ENCODE measurements at places on chromosomes 2 and 18.
A peak's percentile ranks its signal among the peaks of the same experiment; 100 is the strongest.

DNA sequence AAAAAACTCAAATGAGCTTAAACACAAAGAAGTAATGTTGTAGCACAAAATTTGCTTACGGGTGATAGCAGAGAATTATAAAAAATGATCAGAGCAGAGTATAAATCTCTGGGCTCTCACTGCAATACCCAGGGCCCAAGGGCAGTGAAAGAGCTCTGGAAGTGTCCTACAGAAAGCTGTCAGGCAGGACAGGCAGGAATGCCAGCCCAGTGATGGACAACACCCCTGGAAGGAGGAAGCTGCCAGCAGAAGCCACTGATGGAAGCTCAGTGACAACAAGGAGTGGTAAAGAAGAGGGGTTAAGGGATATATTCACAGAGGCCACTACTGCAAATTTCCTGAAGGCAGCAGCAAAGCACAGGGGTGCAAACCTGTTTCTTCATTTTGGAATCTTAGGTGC, 214.9 kb downstream of the L3MBTL4 start:
- no peak for DNase-seq

DNA sequence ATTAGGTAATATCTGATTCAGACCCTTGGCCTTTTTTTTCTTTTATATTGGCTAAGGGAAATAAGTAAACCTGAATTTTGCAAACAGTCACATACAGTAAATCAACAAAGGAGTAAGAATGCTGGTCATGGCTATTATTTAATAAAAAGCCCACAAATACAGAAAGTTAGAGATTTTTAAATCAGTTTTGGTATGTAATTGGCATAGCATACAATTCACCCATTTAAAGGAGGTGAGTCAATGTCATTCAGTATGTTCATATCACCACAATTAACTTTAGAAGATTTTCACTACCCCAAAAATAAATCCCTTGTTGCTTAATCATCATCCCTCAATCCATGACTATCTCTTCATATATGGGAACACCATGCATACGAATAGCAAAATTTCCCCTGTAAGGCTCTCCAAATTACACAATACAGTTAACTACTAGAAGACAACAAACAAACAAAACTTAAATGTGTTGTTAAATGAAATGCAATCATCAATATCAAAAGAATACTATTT, 45.9 kb upstream of the NYAP2 start:
- no peak for DNase-seq

DNA sequence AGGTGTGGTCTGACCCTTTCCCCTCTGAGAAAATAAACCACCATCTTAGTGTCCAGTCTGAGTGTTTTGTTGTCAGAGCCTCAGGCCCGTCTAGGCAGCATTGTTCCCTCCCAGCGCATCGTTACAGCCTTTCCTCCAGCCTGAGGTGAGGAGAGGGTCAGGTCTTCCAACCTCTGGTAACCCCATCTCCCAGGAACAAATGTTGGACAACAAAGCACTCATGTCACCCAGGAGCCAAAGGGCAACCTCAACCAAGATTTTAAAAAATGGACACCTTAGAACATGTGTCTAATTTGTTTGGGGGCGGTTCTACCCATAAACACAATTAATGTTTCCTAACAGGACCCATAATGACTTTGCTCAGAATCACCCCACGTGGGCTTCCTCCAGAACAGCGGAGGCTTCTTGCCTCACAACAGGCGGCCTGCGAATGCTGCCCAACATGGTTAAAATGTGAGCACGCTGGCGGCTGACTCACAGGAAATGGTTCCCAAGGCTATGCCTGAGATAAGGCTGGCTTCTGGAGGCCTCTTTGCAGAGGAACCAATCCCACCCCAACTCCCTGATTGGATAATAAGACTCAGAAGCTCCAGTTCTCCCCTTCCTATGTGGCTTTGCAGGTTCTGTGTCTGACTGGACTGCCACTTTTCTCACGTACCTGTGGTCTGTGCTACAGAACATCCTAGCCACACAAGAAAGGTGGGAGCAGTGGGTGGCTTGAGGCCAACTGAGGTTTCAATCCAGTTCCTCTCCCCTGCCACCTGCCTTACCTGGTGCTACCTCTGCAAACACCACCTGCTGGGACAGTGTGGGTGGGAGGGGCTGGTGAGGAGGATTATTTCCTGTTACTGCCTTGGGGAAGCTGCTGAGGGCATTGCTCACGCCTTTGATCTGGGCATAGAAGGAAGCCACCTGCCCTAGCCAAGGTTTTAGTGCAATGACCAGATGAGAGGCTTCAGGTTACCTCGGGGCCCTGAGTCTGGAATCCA, 108.8 kb downstream of the B3GNT2 start:
- peak; percentile 65 for DNase-seq

- no peak for DNase-seq
Observed at GRCh38 chr18:77101410-77102258, 30.9 kb downstream of the MBP start.

- DNase-seq: no peak
Observed at GRCh38 chr2:31998731-31999383, 12.0 kb downstream of the MEMO1 start.

DNA sequence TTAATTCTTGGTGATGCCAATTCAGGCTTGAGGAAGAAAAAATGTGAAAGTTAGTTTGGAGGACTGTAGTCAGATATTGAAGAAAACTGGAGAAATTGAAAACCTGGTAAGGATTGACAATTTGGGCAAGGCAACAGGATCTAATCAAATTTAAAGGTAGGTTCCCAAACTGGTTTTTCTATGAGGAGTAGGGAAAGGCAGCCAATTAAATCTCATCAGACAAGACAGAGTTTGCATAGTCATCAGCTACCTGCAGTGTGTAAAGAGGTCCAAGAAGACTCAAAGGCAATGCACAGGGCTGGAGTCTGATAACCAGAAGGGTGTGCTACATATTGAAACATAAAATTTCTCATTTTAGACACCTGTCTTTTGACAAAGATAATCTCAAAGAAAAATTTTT, 16.0 kb upstream of the CAB39 start:
- DNase-seq: no peak

DNA sequence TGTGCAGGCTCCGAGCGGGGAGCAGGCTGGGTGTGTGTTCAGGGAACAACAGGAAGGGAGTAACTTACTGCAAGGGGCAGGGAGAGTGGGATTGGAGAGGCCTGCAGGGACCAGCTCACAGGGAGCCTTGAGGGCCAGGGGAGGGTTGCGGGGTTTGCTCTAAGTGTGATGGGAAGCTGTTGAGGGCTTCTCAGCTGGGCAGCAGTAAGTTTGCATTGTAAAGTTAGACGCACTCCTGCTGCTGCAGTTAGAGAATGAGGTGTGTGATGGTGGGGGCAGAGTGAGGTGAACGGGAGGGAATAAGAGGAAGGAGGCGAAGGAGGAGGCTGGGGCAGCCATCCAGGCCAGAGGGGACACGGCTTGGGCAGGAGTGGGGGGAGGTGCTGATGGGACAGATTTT, 53.4 kb downstream of the BOLA3 start:
- DNase-seq: no peak

GRCh38 chr2:140600116-140600515, 1530.7 kb downstream of the LRP1B start:
- no peak for DNase-seq

DNA sequence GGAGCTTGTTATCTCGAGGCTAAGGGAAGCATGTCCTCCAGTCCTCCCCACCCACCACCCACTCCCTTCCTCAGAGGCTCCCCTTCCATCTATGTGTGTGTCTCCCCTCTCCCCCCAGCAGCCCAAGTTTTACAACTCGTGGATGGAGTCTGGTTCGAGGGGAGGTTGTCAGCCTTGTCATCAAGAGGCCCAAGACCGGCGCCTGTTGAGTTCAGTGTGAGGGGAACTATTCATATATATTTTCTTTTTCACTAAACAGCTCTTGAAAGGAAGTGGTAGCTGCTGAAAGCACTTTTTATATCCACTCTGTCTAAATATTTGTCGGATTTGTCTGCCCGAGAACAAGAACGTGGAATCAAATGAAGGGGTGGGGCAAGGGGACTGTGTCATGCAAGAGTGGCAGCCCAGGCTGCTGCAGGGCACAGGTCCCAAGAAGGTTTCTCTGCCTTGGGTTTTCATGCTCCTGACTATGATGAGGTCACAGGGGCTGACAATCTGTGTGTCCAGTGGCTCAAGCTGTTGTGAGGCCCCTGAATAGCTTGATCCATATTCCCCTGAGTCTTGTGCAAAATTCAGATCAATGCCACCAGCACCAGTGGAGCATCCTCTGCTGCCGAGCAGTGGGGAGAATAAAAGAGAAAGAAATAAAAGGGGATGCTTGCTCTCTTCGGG, 35.0 kb downstream of the NRP2 start:
- DNase-seq: no peak

All from RPMI8226 (cell line).